ENCODE measurements at places on chromosomes 2 and 18. TPM values are rescaled to one million over a fixed set of nuclear protein-coding genes. Genes with fewer than 3 reads are reported as not detected.

- no peaks in the 10 kb centered on the region for H3K4me1 ChIP-seq
- DNase-seq, result peak; percentile 15
- no peaks in the 10 kb centered on the region for H3K36me3 ChIP-seq
- no peak overlapping the region for H3K4me3 ChIP-seq
- no peak overlapping the region for H3K27ac ChIP-seq
- no peaks in the 10 kb centered on the region for H3K27me3 ChIP-seq
These were observed 362.2 kb upstream of the NXPH2 start for GRCh38 chr2:139142252-139142880.

GRCh38 chr18:37422116-37422515 lies 143.5 kb downstream of the CELF4 start:
- H3K4me3 ChIP-seq, result no peak overlapping the region
- DNase-seq, result no peak
- H3K36me3 ChIP-seq, result no peaks in the 10 kb centered on the region

GRCh38 chr2:230868947-230869913 lies 4.5 kb downstream of the ITM2C start:
- DNase-seq, result no peak
- H3K27ac ChIP-seq, result no peak overlapping the region
- H3K27me3 ChIP-seq, result peaks cover 2% of the 10 kb centered on the region
- H3K4me3 ChIP-seq, result no peak overlapping the region
- H3K4me1 ChIP-seq, result no peaks in the 10 kb centered on the region
- H3K36me3 ChIP-seq, result no peaks in the 10 kb centered on the region

- no peak overlapping the region for H3K4me3 ChIP-seq
- peak; percentile 4 for DNase-seq
- H3K27me3 ChIP-seq, result no peaks in the 10 kb centered on the region
These were observed 268.3 kb upstream of the NETO1 start for GRCh38 chr18:73136134-73136533.

DNA sequence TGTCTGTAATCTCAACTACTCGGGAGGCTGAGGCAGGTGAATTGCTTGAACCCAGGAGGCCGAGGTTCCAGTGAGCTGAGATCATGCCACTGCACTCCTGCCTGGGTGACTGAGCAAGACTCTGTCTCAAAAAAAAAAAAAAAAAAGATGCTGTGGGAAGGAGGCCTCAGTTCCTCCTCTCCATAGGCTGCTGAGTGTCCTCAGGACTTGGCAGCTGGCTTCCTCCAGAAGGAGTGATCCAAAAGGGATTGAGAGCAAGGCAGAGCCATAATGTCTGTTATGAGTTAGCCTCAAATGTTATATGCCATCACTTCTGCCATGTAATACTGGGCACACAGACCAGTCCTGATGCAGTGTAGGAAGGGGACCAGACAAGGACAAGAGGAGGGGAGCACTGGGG lies 6.6 kb upstream of the NPC1 start:
- H3K4me1 ChIP-seq, result peaks cover 26% of the 10 kb centered on the region
- H3K27me3 ChIP-seq, result no peaks in the 10 kb centered on the region
- DNase-seq, result no peak

DNA sequence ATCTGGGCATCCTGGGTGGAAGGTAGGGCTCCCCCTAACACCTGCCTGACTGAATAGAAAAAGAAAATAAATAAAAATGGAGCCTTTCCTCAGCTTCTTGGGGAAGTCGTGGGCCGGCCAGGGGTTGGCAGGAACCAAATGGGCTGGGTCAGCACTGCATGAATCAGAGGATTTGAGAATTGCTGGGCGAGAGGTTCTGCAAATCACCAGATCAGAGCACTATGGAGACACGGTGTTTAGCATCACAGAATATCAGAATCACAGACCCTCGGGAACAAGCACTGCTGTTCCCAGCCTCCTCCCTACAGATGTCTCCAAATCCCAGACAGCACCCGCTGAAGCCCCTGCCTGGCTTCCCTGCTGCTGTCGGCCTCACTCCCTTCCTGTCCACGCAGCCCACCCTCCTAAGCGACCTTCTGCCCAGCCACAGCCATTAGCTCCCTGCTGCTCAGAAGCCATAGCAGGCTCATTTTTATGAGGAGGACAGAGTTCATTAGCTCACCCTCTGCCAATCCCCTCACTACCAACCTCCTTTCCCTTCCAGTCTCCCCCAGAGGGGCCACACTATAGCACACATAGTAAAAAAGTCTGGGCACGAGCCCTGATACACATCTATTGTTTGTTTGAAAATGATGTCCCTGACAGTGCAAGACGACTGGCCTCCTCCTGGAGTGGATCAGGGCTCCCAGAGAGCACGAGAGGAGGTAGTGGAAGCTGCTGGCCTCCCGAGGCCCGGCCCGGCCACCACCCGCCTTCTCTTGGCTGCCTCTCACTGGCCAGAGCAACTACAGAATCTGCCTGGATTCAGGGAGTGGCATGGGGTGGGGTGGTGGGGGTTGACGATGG lies 64.6 kb upstream of the TAF1B start:
- peak; percentile 64 for DNase-seq
- H3K4me1 ChIP-seq, result 0 out of 2 replicates have a peak, but pooled peaks cover 3% of the 10 kb centered on the region
- H3K4me3 ChIP-seq, result no peak overlapping the region
- no peak overlapping the region for H3K27ac ChIP-seq
- no peaks in the 10 kb centered on the region for H3K36me3 ChIP-seq

DNA sequence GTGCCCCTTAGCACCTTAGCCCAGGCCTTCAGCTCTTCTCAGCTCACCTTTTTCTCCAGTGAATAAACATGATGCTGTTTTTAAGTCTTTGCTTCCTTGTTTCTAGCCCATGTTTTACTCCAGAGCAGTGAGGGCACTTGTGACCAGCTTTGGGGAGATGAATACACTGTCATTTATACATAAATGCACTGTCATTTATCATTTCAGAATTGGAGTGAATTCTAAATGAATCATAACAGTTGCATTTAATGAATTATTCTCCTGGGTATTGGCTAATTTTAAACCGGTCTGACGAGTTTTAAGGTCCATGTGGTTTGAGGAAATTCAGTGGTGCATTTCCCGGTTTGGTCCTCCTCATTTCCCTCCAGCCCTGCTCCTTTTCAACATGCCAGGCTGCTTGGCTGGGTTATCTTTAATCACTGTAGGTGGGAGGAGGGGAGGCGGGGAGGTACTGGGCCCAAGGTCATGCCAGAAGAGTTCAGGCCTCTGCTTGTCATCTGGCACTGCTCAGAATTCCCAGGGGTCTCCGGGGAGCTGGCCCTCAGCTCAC lies 23.9 kb downstream of the PRKCE start:
- peaks cover 23% of the 10 kb centered on the region for H3K4me1 ChIP-seq
- no peak overlapping the region for H3K4me3 ChIP-seq
- peak; percentile 63 for DNase-seq
- H3K36me3 ChIP-seq, result no peaks in the 10 kb centered on the region
- H3K27me3 ChIP-seq, result no peaks in the 10 kb centered on the region

DNA sequence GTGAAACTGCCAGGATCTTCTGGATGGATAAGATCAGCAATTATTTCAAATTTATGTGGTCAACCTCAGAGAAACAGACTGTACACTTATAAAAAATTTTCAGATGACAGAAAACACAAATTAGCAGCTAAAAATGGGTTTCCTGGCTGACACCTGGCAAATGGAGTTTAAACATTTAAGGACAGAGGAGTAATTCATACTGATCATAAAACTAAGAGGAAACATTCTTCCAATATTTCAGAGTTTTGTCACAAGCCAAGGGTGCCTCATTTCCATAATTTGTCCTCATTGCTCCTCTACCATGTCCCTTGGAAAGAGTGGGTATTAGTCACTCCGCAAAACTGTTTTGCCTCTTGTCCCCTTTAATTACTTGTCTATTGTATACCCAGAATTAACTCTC lies 70.2 kb downstream of the TMEFF2 start:
- H3K36me3 ChIP-seq, result no peaks in the 10 kb centered on the region
- H3K4me3 ChIP-seq, result no peak overlapping the region
- H3K27ac ChIP-seq, result no peak overlapping the region
- peaks cover 27% of the 10 kb centered on the region for H3K4me1 ChIP-seq
- DNase-seq, result peak; percentile 49
- no peaks in the 10 kb centered on the region for H3K27me3 ChIP-seq

DNA sequence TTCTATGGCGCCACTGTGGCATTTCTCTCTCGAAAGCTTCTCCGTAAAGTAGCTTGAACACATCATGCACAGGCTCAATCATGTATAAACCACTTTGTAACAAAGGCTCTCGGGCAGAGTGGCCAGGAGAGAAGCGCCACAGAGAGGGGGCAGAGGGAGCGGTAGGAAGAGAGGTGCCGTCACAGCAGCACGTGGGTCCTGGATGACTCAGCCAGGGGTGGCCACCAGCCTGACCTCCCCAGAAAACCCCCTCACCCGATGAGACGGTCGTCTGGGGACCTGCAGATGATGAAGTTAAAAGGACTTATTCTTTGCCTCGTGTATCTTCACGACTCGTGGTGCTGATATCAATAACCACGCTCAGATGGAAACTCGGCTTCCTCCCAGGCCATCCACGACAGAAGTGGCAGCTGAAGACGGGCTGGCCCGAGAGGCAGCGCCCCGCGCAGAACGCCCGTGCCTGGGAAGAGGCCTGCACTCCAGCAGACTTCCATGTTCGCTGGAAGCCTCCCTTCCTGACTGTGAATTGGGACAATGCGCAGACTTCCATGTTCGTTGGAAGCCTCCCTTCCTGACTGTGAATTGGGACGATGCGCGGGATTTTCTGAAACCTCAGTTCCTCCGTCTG lies 46.4 kb upstream of the MTCL1 start:
- H3K36me3 ChIP-seq, result no peaks in the 10 kb centered on the region
- no peaks in the 10 kb centered on the region for H3K27me3 ChIP-seq
- DNase-seq, result no peak
- no peak overlapping the region for H3K27ac ChIP-seq

DNA sequence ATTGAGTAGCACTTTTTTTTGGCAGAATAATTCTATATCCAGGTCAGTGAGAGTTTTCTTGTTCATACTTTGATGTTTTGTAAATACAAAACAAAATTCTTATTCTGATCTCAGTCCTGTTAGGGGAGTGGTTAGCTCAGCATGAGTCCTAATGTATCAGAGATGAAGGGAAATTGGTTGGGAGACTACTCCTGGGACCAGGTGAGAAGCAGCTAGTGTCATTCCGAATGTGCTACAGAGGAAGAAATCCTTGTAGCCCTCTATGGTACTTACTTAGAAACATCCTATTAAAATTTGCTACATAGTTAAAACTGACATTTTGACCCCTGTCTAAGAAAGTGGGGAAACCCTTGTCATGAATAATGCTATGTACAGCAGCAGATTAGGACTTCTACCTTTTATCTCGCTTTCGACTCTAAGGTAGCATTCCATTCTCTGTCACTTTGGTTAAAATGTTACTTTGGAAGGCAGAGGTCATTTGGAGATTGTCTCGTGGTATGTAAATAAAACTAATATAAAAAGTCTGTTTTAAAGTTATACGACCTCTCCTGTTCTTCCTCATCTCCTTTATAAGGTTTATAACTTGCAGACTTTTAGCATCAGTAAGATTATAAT lies 65.8 kb downstream of the PARD3B start:
- H3K36me3 ChIP-seq, result no peaks in the 10 kb centered on the region
- H3K4me3 ChIP-seq, result no peak overlapping the region

DNA sequence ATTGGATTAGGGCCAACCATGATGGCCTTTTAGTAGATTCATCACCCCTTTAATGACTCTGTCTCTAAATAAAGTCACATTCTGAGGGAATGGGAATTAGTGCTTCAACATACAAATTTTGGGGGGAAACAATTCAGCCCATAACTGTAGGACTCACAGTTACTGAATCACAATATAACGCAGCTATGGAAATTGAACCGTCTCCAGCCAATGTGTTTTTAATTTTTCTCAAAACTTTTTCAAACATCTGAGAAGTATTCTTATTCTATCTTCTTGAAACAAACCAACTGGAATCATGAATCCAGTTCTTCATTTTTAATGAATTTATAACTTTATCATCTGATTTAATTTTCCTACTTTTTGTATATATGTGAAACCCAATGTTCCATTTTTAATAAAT lies 373.1 kb upstream of the SYT4 start:
- H3K4me1 ChIP-seq, result no peaks in the 10 kb centered on the region
- H3K36me3 ChIP-seq, result no peaks in the 10 kb centered on the region
- no peak overlapping the region for H3K4me3 ChIP-seq
- no peaks in the 10 kb centered on the region for H3K27me3 ChIP-seq
- no peak for DNase-seq

- no peaks in the 10 kb centered on the region for H3K36me3 ChIP-seq
- no peaks in the 10 kb centered on the region for H3K4me1 ChIP-seq
- DNase-seq, result no peak
- H3K27ac ChIP-seq, result no peak overlapping the region
- no peak overlapping the region for H3K4me3 ChIP-seq
- H3K27me3 ChIP-seq, result no peaks in the 10 kb centered on the region
These were observed 455.5 kb upstream of the MEIS1 start for GRCh38 chr2:65979446-65979845.

GRCh38 chr2:220736778-220737177 lies 835.3 kb downstream of the EPHA4 start:
- H3K36me3 ChIP-seq, result no peaks in the 10 kb centered on the region
- H3K27ac ChIP-seq, result no peak overlapping the region
- H3K27me3 ChIP-seq, result no peaks in the 10 kb centered on the region
- no peak overlapping the region for H3K4me3 ChIP-seq
- H3K4me1 ChIP-seq, result no peaks in the 10 kb centered on the region
- peak; percentile 11 for DNase-seq

GRCh38 chr2:241598487-241598886 lies 38.5 kb downstream of the THAP4 start:
- H3K36me3 ChIP-seq, result peaks cover 18% of the 10 kb centered on the region
- no peaks in the 10 kb centered on the region for H3K27me3 ChIP-seq
- no peak overlapping the region for H3K27ac ChIP-seq
- no peak overlapping the region for H3K4me3 ChIP-seq

DNA sequence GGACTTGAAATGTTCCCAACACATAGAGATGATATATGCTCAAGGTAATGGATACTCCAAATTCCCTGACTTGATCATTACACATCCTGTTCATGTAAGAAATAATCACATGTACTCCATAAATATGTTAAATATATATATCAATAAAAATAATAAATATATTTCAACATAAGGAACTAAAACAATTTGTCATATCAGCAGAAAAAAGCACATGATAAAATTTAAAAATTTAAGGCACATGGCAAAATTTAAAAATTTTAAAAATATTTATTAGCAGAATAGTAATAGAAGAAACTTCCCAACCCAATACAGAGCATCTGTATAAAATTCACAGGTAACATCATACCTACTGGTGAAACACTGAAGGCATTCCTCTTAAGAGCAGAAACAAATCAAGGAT lies 109.6 kb upstream of the KYNU start:
- H3K4me1 ChIP-seq, result no peaks in the 10 kb centered on the region
- no peak overlapping the region for H3K4me3 ChIP-seq
- H3K36me3 ChIP-seq, result no peaks in the 10 kb centered on the region
- no peak overlapping the region for H3K27ac ChIP-seq
- H3K27me3 ChIP-seq, result no peaks in the 10 kb centered on the region

Gene MCM6
- 13.7 TPM for total RNA-seq

Gene HOXD12
- not detected for total RNA-seq

Gene TMEM198
- total RNA-seq, result 5.8 TPM

Gene EPB41L5
- total RNA-seq, result 4.0 TPM

Gene DSG1
- total RNA-seq, result not detected

Gene CYTIP
- total RNA-seq, result not detected
